ENCODE measurements at places on chromosomes 1 and 21.

GRCh38 chr1:9767964-9768668, 55.6 kb downstream of the CLSTN1 start:
- no peak for DNase-seq

GRCh38 chr1:235843461-235843961, 23.2 kb downstream of the LYST start:
- no peak for DNase-seq

DNA sequence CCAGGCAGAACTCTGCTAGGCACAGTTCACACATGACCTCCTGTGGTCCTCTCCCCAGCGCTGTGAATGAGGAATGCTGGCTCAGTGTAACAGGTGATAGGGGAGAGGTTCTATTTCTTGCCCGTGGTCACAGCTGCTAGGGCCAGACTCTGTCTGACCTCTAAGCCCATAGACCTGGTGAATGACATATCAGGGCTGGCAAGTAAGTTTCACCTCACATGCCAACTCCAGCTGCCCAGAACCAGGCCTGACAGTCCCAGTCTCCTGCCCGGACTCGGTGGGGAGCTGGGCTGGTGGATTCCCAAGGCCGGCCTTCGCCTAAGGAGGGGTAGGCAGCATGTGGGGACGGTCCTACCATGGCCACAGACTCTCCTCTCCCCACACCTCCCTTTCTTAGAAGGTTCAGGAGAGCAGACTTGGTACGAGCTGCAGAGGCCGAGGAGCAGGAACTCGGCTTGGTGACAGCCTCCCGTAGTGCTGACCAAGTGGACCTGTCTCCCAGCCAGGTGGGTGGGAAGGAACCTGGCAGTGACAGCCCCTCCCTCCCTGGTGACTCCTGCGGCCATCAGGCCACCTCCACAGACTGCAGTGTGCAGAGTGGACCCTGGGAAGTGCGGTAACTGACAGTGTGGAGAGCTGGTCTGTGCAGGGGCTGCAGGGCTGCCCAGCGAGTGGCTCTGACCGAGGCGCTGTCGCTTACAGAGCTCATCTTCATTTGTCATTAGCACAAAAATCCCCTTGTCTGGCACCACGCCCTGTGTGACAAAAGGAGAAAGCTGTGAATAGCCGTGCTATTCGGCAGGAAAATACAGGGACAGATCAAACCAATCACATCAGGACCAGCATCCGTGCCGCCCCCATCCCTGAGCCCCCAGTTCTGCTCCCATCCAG, 74.6 kb downstream of the SCCPDH start:
- no peak for DNase-seq

DNA sequence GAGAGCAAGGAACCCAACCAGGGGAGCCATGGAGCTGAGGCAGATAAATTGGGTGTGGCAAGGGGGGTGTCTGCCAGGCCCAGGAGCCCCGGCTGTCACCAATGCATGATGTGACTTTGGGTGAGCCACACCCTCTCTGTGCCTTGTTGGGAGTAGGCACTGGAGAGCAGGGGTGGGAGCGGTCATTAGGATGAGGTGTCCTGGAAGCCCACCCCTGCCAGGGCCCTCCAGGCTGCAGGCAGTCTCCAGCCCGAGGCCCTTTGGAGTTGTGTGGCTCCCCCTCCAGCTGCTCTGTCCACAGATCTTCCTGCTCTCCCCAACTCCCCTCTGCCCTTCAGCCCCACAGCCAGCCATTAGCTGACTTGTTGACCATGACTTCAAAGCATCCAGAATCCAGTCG, 11.4 kb downstream of the MX2 start:
- no peak for DNase-seq

DNA sequence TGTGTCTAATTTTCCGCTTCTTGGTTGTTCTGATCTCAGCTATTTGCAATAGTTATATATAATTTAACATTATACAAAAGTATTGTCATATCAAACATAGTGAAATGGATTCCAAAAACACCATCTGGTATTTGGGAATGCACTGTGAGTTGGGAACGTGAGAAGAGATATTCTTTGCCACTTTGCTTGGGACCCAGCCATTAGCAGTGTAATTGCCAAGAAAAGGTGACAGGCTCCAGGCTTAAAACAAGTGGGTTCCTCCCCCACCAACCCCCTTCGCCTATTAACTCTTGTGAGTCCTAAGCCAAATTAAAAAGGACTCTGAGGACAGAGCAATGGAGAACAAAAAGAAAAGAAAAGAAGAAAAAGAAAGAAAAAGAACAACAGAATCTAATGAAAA, 186.7 kb upstream of the NFIA start:
- DNase-seq, result no peak

DNA sequence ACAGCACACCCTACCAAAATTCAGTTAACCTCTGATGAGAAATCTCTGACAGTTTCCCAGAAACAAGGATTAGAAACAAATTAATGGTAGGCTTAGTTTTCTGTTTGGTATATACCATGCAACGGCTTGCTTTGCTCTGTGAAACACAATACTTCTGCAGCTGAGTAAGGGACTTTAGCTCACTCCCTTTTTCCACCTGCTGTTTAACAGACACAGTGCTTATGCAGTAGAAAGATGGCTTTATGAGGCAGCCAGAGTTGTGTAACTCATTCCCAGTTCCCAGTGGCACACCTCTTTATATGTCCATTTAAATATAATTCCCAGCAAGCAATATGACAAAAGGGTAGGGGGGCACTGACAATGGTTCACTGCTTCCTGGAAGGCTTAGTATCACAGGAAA, 124.0 kb downstream of the PIGK start:
- DNase-seq, result no peak
